ENCODE measurements at places on chromosomes 1 and 21.

DNA sequence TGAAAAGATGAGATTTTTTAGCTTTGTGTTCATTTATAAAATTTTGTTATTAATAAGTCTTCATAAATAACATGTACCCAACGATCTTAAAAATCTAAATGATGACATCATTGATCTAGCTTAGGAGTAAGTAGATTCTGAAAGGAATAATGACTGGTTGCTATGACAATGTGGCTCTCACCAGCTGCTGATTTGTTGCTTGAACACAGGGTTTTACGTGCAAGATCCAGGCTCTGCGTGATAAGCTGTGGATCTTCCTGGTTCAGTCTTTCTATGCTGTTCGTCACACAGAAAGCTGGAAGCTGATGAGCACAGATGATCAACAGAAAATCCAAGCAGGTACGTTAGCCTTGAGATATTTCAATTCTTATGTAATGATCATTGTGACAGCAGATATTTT is 49.1 kb upstream of the C1orf146 start:
- DNase-seq = no peak

DNA sequence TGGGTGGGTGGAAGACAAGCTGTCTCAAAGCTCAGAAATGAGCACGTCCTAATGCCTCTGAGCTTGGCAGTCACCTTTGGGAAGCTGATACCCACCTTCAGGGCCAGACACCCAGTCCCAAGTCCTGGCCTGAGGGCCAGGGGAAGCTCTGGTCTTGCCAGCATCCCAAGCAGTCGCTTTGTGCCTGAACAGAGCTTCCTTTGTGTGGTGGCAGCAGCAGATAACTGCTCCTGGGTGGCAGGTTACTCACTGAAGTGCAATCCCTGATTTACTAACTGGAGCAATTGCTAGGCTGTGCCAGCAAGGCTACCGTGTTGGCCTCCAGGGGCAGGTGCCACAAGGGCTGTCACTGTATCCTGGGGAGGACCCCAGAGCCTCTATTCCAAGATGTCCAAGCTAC is 40.4 kb upstream of the GRHL3 start:
- no peak for DNase-seq

DNA sequence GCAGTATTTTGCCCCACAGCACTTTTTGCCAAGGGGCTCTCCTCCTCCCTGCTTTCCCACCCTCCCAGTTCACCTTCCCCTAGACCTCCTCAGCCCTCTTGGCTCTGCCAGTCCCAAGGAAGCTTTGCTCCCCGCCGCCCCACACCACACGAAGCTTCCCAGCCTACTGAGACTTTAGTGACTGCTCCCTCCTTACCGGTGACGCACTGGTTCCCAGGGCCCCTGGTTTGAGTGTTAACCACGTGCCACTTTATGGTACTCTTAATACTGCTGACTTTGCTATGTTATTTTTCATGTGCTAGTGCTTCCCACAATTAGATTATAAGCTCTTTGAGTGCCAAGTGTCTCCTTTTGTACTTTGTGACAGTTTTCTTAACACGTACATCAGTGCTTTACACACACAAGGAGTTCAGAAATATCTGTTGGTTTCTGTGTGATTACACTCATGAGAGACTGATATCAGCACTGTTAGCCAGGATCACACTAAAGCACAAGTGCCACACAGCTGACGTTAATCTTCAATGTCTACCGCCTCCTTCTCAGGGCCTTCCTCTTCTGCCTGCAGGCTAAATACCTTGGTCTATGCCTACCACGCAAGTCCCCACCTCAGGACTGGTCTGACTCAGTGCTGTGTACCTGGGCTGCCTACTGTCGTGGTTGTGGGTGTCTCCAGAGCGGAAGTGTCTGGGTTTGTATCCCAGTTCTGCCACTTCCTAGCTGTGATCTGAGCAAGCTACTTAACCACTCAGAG is 61.0 kb downstream of the DNTTIP2 start:
- no peak for DNase-seq

DNA sequence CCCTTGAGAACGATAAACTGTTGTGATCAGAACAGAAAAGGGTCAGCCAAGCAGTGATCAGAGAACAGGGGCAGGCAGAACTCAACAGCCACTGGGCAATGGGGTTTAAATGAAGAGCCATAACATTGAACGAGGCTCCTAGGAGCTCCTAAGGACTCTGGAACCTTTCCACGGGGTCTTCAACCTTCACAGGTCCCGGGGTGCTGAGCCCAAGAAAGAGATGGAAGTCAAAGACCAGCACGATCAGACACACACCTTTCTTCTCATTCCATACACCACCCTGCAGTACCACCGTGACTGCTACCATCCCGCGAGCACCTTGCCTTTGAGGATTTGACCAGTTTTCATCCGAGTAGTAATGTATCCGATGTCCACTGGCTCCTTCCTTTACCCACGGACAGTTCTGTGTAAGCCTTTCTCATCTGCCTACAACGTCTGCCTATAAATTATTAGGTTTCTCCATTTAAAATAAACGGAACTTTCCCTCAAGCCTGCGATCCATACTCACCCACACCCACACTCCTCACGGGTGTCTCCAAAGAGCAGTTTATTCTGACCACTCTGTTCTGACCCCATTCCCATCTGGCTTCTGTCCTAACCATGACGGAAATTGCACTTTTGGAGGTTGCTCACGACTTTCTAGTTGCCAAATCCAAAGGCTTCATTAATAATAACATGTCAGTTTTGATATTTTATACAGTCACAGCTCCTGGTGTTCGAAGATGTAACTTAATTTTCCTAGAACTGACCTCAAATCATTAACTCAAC is 16.8 kb upstream of the HHAT start:
- DNase-seq = no peak

- DNase-seq = no peak
Measured at GRCh38 chr1:50369830-50370229, 53.4 kb downstream of the DMRTA2 start.

- no peak for DNase-seq
Measured at GRCh38 chr1:214505134-214505533, 46.3 kb downstream of the PTPN14 start.

GRCh38 chr1:84401156-84401555 is 2.9 kb downstream of the DNASE2B start:
- DNase-seq = no peak

GRCh38 chr1:155080312-155081228 is 1.9 kb downstream of the EFNA3 start:
- no peak for DNase-seq

GRCh38 chr1:175191659-175192058 is 917 bp downstream of the KIAA0040 start:
- no peak for DNase-seq

DNA sequence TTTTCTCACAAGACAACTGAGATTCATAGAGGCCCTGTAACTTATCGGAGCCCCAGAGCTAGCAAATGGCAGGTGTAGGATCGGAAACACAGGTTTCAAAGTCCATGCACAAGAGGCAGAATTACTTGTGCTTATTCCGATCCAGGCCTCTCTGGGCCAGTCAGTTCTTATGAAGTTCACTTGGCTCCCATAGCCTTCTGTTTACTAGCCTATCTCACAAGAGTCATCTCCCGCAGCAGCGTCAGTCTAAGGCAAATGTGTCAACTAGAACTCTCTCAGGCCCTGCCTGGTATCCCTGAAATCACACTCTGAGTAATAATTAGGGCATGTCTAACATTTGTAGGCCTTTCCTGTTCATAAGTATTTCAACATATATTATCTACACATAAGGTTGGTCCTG is 43.3 kb downstream of the PHC2 start:
- no peak for DNase-seq

DNA sequence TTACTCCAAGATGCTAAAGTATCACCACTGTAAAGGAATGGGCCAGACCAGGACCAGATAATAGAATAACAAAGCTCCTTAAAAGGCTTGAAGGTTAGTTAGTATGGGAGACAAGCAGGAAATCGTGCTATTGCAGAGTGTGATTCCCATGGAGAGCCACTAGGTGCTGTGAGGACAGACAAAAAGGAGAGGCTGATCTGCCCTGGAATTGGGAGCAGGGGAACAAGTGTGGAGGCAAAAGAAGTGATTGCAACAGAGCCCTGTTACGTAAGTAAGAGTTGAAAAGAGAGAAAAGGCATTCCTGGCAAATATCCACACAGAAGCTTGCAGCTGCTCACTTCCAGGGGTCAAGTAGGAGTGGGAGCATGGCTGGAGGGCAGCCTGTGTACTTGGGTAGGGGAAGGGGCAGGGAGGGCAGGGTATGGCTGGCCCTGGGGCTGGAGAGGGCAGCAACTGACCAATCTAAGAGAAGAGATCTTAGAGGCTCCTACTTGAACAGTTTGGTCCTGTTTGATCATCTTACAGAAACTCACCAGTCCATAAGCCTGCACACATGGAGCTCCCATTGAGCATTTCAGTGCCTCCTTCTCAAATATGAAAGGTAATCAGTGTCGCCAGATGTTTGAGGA is 207.7 kb upstream of the GJB5 start:
- no peak for DNase-seq

DNA sequence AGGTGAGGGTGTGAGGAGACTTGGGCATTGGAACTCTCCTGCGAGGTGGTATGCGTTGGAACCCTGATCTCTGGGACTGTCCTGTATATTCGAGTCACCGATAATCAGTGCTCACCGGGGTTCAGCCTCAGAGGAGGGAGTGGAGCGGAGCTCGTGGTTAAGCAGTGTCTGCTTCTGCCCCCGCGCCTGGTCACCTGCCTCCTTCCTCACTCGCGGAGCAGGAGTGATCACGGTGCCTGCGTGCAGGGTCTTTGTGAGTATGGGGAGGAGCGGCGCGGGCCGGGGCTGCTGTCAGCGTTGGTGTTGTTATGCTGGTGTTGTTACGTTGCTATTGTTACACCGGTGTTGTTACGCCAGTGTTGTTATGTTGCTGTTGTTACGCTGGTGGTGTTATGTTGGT is 23.3 kb downstream of the H6PD start:
- DNase-seq = no peak

GRCh38 chr1:230768903-230769570 is 21.8 kb downstream of the CAPN9 start:
- no peak for DNase-seq

DNA sequence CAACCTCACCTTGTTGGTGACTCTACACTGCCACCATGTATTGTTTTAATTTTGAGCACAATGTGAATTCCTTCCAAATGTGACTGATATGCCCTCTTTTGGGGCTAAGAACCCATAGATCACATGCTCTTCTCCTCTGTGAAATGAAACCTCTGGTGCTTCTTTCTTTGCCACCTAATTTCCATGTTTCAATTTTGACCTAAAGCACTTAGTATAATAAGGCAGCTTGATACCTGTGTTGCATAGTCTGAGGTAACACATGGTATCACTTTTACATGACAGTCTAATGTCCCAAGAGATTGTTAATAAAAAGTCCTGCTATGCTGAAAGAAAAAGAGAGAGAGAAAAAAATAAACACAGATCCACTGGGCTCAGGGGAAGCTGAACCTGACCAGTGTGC is 24.2 kb downstream of the CLEC20A start:
- no peak for DNase-seq

DNA sequence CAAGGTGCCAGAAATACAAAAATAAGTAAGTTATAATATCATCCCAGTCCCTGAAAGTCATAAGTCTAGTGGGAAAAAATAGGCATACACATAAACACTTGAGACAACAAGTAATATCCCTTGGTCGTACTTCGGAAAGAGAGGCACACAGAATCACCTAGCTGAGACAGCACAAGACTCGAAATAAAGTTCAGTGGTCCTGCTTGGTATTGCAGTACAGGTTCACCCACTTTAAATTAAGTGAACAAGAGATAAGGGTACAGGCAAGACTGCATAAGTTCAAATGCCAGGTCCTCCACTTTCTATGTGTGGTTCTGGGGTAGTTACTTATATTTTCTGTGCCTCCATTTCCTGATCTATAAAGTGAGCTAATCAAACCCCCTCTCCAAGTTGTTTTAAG is 47.6 kb downstream of the SEC16B start:
- no peak for DNase-seq

- DNase-seq = no peak
Measured at GRCh38 chr1:155181371-155182051, 7.9 kb downstream of the TRIM46 start.

- no peak for DNase-seq
Measured at GRCh38 chr21:46038871-46039397, 57.4 kb downstream of the COL6A1 start.

- DNase-seq = no peak
Measured at GRCh38 chr1:161096530-161096929, 1.6 kb upstream of the KLHDC9 start.

Data from stimulated activated CD8-positive, alpha-beta memory T cell treated with anti-CD3 and anti-CD28 coated beads, Interleukin-2, amount 100 ng/mL, for 48 hours (primary cell).